CD4-positive, CD25-positive, alpha-beta regulatory T cell (primary cell): ENCODE measurements at places on chromosomes 2 and 18. TPM values are rescaled to one million over a fixed set of nuclear protein-coding genes. Genes with fewer than 3 reads are reported as not detected.

DNA sequence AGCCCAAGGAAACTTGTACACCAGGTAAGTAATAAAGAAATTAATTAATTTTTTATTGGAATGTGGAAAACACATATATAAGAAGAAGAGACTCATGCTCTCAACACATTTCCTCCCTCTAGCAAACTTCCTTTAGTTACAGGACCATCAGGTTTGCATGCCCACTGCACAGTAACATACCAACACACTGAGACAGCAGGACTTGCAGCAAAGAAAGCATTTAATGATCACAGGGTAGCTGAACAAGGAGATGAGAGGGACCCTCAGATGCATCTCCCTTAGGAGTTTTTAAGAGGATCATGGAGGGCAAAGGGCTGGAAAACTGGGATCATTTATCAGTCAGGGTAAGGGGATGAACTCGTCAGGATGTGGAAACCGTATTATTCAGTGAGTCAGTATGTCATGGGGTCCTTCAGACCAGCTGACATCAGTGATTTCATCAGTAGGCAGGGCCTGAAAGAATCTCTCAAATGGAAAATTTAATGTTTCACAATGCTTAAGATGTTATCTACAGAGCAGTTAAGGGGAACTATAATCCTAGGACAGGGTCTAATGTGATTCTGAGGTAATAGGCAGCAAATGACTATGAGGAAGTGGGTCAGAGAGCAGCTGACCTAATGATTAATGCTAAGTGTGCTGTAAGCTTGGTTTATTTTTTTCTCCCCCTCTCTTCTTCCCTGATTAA, 193.8 kb upstream of the RND3 start:
- DNase-seq = no peak

DNA sequence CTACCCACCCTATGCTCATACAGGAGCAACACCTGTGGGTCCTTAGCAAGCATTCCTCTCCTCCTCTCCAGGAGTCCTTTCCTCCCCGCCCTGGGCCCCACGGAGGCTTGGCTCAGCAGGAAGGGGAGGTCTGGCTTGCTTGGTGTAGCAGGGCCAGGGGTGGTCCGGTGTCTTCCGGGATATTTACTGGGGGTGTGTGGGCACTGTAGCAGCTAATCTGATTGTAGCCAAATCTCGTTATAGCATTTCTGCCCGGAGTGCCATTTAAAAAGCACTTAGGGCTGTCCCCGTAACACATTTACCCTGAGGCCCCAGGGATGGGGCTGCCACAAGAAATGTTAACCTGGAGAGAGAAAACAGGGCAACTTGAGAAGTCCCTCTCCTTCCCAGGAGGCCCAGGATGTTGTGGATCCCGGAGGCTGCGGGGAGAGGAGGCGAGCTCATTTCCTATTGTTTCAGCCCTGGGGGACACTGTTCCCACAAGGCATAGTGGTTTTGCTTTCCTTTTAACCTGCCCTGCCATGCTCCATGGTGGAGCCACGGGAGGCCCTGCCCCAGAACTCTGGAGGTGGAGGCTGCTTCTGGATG, 134.5 kb downstream of the CLIP4 start:
- DNase-seq = no peak

GRCh38 chr18:46821856-46822711, 65.2 kb upstream of the ST8SIA5 start:
- no peak for DNase-seq

DNA sequence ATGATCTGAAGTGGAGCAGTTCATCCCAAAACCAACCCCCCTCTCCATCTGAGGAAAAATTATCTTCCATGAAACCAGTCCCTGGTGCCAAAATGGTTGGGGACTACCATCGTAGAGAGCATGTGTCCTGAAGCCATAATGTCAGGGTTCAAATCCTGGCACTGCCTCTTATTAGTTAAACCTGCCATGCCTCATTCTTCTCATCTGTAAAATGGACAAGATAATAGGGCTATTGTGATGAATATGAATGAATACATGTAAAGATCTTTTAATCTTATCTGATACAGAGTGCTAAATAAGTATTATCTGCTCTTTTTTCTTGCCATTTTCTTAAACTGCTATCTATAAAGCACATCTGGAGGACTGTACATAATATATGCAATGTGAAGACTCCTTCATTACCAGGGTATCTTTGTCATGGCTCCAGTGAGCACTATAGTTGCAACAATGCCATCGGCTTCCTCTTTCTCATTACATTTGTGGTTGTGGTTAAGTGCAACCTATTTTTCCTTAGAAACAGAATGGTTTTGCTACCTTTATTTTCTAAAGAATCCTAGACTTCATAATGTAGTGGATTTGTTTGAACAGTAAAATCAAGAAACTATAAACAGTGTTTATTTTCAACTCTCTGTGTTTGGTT, 27.0 kb downstream of the MFSD6 start:
- no peak for DNase-seq

DNA sequence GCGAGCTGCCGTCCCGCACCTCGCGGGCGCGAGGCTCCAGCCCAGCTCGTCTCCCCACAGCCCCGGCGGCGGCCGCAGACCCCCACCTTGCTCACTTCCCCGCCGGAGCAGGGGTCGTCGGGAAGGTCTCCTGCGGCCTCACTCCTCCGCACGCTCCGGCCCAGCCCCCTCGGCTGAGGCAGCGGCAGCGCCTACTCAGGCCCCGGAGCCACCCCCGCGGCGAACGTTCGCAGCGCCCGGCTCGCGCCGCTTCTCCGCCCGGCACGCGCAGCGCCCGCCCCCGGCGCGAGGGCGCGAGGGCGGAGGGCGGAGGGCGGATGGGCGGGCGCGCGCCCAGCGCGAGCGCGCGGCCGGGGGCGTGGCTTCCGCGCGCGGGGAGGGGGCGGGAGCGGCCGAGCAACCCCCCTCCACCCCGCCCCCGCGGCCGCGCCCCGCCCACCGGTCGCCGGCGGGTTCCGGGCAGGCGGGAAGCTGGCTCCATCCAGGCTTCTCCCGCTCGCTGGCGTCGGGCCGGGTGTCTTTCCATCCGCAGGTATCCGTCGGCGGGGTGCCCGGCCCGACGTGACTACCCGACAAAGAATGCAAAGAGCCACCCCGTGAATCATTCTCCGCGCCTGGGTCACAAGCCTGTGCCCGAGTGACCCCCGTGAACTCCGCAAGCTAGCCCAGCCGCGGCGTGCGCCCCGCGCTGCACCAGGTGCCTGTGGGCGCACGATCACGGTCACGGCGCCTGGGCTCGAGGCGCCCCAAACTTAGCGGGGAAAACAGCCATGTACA, at the start of gene DTNB:
DTNB (minus strand) TSS at position 278 of the 777 bp plus-strand sequence. CDS start 20,917 bp downstream, outside the sequence.
- DNase-seq = peak; percentile 80

DNA sequence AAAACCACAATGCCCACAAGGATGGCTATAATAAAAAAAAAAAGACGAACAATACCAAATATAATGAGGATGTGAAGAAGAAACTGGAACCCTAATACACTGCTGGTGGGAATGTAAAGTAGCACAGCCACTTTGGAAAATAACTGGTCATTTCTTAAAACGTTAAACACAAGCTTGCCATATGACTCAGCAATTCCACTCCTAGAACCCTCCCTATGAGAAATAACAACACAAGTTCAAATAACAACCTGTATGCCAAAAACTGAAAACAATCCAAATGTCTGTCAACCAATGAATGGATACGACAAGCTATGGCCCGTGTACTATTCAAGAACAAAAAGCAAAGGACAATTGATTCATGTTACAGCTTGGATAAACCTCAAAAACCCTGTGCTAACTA, 7.0 kb upstream of the ALPK2 start:
- DNase-seq = peak; percentile 41

DNA sequence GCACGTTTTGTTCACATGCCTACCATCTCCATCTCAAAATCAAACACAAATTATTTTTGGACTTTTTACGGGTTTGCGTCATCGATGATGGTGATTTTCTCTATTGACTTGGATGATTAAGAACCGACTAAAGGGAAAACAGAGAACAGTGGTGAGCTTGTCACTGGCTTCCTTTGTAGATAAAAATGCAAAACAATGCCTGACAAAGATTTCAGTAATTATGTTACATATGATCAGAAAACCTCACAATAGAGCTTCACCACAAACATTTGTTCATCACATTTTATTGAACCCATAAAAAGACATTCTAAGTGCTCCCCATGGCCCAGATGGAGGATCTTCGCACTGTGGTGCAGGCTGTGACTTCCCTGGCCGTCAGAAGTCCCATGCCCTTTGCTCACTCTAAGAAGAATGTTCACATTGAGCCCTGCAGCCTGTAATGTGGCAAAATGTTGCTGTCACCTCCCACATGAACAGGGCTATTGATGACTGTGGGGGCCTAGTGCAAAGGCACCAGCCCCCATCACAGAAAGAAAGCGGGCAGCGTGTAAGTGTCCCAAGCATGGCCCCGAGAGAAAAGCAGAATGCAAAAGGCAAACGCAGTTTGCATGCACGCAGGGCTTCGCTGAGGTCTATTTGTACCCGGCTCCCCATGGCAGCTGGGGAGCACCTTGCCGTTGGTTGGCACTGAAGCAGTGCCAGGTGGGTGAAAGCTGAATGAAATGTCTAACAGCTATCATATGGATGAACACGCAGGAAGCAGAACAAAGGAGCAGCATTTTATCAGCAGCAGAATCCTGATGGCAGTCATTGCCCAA, 60.6 kb downstream of the BCL2 start:
- no peak for DNase-seq

DNA sequence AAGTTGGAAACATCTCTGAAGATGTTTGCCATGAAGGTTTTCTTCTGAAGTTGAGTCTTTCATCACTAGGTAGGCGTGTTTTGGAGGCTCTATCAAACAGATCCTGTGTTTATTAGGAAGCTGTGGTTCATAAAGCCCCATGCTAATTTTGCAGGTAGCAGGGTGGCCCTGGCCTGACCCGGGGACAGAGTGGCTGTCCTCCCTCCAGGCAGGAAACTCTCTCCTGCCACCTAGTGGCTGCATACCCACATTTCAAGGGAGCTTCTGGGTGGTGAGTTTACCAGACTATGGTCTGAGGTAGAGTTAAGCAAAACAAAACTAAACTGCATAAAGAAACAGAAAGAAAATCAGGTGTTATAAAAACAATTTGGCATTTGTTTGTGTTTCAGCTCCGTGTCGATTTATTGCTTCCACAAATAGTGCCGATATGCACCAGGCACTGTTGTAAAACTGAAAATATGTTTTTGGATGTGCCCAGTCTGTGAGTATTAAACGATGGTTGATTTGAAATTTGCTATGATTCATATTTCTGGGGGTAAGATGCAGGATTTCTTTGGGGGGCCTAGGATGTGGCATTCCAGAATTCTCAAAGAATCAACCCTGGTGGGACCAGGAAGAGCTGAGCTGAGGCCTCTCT, 26.0 kb upstream of the IL37 start:
- peak; percentile 55 for DNase-seq

DNA sequence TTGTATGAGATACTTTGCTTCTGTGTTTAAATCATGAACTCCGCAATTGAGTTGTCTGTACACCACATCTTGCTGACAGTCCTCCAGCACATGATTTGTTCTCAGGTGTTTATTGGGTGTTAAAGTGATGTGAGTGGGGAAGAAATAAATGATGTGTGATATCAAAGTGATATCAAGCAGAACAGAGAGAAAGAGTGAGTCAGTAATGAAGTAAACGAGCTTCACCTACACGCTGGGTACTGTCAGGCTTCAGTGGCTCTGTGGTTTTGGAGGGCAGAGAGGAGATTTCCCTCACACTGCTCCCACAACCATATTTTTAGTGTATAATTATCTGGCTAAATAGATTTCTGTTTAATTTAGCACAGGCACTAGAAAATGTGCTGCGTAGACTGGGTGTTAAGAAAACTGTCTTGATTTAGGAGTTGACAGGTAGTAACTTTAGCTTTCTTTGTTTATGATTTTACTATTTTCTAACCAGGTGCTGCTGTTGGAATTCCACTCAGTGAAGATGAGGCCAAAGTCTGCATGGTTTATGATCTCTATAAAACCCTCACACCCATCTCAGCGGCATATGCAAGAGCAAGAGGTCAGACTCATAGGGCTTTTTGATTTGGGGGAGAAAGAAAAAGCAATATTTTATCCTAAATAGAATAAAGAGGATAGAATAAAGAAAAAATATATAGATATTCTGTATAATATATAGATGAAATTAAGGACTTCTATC, 21.2 kb downstream of the ATIC start:
- DNase-seq = no peak

DNA sequence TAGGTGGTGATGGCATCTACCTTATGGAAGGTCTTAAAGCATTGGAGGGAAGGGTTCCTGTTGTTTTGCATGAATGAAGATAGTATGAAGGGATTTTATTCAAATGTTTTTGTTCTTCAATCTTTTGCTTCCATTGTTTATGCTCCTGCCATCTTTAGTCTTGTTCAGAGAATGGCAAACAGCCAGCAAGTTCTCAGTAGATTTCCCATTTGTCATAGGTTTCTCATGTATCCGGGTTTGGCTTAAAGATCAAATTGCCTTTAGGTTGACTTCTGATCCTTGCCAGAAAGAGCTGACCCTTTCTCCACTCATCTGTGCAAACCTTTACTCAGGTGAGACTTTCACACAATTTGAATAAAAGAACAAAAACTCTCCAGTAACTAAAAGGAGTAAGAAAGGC, 44.2 kb upstream of the STAT4 start:
- DNase-seq = no peak

- no peak for DNase-seq
These were observed 37.9 kb downstream of the ODC1 start for GRCh38 chr2:10410001-10410822.

DNA sequence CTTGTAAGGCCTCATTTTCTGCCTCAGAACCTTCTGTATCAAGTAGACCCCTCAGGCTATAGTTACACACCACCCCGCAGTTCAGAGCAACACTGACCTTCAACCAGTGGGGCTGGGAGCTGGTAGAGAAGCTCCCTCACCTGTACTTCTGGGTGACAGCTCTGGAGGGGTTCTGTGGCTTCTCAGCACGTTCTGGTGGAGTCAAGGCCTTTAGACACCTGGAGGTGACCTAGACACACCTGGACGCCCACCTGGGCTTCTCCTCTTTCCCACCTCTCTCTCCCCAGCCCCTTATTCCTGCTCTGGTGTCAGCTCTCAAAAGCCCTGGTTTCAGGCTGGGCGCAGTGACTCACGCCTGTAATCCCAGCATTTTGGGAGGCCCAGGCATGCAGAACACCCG, 7.3 kb upstream of the CIB4 start:
- no peak for DNase-seq

GRCh38 chr2:177646791-177647190, 254.2 kb downstream of the AGPS start:
- DNase-seq = no peak

DNA sequence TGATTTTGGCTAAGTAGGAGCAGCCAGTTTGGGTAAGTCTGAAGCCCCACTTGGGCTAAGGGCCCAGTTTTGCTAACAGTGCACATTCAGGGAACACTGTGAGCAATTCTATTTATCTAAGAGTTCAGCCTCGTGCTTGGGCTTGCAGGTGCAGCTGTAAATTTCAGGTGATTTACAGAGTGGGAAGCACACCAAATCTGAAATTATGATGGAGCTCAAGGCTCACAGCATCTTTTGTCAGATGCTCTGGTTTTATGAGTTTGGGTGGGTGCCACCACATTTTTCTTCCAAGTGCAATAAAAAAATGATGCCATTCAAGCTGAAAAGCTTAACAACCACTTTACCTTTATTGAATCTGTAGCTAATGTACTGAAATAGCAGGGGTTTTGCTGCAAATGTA, 671.2 kb downstream of the LRRTM4 start:
- DNase-seq = no peak

Gene CACNB4
- not detected for polyA plus RNA-seq

Gene VSNL1
- not detected for polyA plus RNA-seq

Gene FTCDNL1
- polyA plus RNA-seq = not detected

Gene GPR45
- not detected for polyA plus RNA-seq
